Hematopoietic multipotent progenitor cell treated with erythropoietin and hydrocortisone succinate and interleukin-3 and kit ligand, for 8 days (in vitro differentiated cells): ENCODE measurements at places on chromosomes 1 and 21.

DNA sequence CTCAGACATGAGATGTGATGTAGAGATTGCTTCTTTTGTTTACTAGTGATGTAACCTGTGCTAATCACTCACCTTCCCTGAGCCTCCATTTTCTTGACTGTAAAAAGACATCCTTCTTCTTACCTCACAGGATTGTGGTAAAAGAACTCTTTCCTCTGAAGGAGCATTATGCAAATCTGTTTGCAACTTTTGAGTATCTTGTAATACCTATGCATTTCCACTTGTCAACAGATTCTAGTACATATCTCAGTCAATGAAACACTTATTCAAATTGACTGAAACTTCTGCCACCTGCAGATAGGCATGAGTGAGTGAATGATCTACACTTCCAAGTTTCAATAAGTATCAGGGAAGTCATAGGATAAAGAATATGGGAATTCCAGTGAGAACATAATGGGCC is 174.7 kb downstream of the HHIPL2 start:
- no peak for DNase-seq

DNA sequence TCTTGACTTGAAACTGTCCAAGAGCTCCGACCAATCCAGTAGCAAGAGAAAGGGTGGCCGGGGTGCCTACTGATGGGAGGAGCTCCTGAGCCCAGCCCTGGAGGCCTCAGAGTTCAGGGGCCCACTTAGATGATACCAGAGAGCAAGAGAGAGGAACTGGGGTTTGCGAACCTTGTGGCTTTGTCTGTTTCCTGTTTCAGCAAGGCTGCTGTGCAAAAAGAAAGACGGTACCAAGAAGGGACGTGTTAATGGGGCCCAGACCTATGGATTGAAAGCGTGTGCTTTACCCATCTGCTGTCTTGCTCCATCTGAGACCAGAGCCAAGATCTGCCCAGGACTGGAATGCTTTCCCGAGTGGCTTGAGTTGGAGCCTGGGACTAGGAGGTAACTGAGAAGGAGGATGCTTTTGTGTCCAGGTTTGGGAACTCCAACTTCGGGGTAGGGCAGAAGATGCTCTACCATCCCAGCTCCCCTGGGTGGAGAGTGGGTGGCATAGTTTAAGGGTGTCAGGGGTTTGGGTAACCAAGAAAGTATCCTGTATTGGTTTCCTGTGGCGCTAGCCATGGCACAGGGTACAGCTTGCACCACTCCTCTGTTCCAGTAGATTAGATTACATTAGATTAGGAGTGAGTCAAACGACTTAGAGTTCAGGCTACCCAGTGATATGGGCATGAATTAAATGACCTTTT is at the start of gene TRAF3IP3:
TSS of gene TRAF3IP3 (plus strand) at position 128 of the 689 bp plus-strand sequence. CDS start 3,987 bp downstream, outside the sequence.
- peak; percentile 72 for DNase-seq

GRCh38 chr1:213464786-213465460 is 413.9 kb downstream of the RPS6KC1 start:
- no peak for DNase-seq

- DNase-seq: no peak
These were observed 339.4 kb downstream of the SIPA1L2 start for GRCh38 chr1:232290570-232290969.

DNA sequence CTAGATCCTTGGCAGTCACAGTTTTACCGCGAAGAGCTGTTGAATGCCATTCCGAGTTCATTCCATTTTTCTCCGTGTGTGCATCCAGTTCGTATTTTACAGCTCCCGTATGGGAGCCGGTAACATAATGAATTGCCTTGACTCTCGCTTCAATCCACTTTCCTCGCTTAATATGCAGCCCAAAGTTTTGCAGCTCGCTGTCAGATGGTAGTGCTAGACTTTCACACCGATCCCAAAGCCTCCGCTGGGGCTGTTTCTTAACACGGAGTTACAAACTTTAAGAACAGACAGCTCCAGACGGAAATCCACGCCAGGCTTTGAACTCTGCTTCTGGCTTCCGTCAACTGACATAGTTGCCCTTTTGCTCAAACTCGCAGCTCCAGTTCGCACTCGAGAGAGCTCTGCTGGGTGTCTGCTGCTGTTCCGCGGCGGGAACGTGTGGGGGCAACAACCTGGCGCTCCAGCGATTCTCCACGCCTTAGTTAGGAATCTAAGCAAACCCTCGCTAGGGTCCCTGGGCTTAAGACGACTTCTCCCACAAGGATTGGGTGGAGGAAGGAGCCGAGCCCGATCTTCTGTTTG is 3.5 kb upstream of the ARID1A start:
- peak; percentile 96 for DNase-seq

DNA sequence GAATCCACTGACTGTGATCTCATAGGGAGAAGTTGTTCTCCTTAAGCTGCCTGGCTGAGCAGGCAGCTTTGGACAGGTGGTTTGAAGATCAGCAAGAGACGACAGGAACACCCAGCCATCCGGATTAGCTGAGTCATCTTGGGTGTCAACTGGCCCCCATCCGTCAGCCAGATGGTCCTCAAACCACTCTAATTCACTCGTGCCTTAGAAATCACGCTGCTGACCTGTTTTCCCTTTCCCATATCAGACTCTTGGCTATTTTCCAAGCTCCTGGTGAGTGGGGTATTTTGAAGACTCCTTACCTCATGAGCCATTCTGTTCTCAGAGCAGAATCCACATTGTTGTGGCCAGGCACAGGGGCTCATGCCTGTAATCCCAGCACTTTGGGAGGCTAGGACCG is 149.1 kb upstream of the L1TD1 start:
- no peak for DNase-seq

DNA sequence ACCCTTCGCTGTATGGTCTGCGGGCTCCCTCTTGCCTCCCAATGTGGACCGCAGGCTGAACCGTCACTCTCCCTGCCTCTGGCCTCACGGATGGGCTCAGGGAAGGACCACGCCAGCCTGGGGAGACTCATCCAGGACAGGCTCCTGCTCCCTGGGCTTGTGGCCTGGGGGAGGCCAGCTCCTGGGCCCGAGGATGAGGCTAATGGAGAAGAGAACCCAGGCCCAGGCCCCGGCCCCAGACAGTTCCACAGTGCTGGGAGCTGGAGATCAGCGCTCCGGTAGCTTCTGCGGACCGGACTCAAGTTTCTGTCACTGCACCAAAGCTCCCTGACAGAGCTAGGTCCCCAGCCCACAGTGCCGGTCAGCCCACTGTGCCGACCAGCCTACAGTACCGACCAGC is 13.4 kb upstream of the PLEKHG5 start:
- DNase-seq: no peak

- DNase-seq: no peak
These were observed 182.0 kb upstream of the ARHGEF16 start for GRCh38 chr1:3272321-3273045.

- DNase-seq: peak; percentile 50
These were observed 48.4 kb downstream of the CAPZB start for GRCh38 chr1:19436716-19437476.

GRCh38 chr1:154440036-154440804 is 35.1 kb downstream of the IL6R start:
- DNase-seq: no peak

- DNase-seq: no peak
These were observed 31.6 kb upstream of the PAX7 start for GRCh38 chr1:18599086-18599485.
